IMR-90 (cell line): ENCODE measurements at places on chromosomes 7 and 10. TPM values are rescaled to one million over a fixed set of nuclear protein-coding genes. Genes with fewer than 3 reads are reported as not detected.

DNA sequence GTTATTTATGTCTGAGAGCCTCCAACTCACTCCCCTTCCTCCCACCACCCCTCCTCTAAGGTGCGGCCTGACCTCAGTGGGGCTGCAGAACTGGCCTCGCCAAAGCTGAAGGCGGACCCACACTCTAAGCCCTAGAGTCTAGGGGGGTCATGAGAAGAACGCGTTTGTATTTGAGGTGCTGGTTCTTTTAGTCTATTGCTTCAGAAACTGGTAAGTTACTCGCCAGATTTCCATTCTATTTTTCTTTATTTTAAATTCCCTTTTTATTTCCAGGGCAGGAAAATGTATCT, 357.5 kb downstream of the DNAJB6 start:
- H3K27me3 ChIP-seq: peaks cover 7% of the 10 kb centered on the region; the same call in 1 of the 2 replicates
- H3K4me1 ChIP-seq: no peaks in the 10 kb centered on the region
- no peak for DNase-seq
- H3K36me3 ChIP-seq: no peaks in the 10 kb centered on the region
- H3K27ac ChIP-seq: no peak overlapping the region
- no peak overlapping the region for H3K4me3 ChIP-seq

- H3K27me3 ChIP-seq: no peaks in the 10 kb centered on the region
- H3K4me1 ChIP-seq: no peaks in the 10 kb centered on the region
- H3K27ac ChIP-seq: no peak overlapping the region
- no peaks in the 10 kb centered on the region for H3K36me3 ChIP-seq
Measured at GRCh38 chr10:104850023-104850422, 208.9 kb downstream of the SORCS3 start.

DNA sequence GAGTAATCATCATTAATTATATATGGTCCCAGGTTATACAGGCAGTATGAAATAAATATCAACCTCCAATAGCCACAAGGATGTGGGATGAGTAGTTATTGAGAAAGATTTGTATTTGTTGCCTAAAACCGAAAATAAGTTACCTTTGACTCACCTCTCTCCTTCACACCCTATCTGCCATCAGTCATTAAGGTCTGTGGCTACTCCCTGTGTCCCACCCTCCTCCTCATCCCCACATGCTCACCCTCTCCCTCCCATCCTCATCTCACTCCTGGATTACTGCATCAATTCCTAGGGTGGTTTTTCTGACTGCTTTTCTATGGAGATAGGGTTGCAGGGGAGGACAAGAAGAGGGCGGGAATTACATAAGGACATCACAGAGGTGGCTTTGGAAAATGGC, 9.1 kb upstream of the GGCT start:
- no peak overlapping the region for H3K4me3 ChIP-seq
- H3K4me1 ChIP-seq: no peaks in the 10 kb centered on the region
- H3K27ac ChIP-seq: no peak overlapping the region
- no peaks in the 10 kb centered on the region for H3K36me3 ChIP-seq
- no peaks in the 10 kb centered on the region for H3K27me3 ChIP-seq

URGCP gene
- 24.4 and 25.5 TPM in 2 replicates for total RNA-seq

VSIR gene
- total RNA-seq: 5.0 and 5.3 TPM in 2 replicates

ZNF248 gene
- total RNA-seq: 5.7 and 6.7 TPM in 2 replicates

DNA sequence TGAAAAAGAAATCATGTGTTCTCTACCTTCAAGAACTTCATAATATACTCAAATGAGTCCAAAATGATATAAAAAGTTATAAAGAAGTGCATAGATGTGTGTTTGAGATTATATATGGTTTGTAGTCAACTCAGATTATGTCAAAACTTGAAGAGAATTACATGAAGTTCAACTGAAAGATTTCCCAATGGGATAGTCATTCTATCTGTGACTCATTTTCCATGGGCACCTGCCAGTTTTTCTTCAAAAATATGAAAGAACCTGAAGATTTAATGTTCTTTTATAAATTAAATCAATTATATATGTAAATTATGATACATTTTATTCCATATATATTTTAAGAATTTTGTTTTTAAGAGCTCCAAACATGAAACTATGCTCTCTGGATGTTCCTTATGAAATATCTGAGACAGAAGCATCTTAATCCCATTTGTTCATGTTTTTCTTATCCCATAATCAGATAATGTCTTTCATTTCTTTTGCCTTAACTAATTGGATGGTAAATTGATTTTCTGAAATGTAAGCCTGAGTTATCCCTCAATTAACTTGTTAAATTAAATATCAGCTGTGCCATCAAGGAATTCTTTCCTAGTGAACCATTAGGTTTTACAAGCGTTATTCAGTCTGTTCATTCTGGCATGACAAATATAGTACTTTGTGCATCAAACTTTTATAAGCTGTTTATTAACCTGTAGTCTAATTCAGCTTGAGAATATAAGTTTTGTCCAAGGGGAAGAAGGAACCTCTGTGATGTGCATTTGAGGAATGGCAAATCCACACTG, 387.1 kb downstream of the IPMK start:
- no peaks in the 10 kb centered on the region for H3K4me1 ChIP-seq
- no peak for DNase-seq
- no peak overlapping the region for H3K27ac ChIP-seq
- no peaks in the 10 kb centered on the region for H3K27me3 ChIP-seq

TMEM209 gene
- total RNA-seq: 11.1 and 11.3 TPM in 2 replicates

DNA sequence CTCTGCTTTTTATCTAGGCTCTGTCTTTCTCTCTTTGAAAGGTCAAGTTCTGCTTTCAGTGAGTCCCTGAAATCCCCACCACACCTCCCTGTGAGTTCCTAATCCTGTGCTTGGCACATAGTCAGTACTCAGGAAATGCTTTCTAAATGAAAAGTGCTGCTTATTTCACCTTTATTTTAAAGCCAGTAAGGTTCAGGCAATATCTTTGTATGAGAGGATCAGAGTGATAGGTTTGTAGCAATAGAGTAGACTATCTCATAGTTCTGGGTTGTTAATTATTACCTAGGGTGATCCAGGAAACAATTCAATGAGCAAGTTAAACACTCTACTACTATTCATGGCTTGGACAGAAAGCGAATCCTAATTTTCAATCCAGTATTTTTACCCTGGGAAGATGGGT, 7.4 kb upstream of the LAMB1 start:
- H3K27ac ChIP-seq: no peak overlapping the region
- no peaks in the 10 kb centered on the region for H3K27me3 ChIP-seq
- DNase-seq: no peak
- no peak overlapping the region for H3K4me3 ChIP-seq
- peaks cover 10% of the 10 kb centered on the region for H3K4me1 ChIP-seq
- H3K36me3 ChIP-seq: no peaks in the 10 kb centered on the region

CADPS2 gene
- total RNA-seq: 0.28 and 0.54 TPM in 2 replicates

DNA sequence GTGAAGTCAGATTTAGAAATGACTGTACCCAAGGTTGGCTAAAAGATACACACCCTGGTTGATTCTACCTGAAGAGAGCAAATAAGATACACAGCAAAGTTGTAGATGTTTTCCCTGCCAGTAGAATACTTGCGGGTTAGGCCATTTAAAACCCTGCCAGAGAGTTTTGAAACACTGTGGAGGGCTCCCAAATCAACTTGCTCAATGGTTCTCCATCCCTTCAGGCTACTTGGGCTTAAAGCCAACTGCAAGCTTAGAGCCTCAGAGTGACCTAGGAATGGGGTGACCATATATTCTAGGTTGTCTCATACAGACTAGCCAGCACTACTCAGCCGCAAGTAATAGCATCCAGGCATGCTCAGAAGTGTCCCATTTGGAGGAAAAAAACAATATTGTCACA, 10.0 kb downstream of the CAV1 start:
- no peak overlapping the region for H3K4me3 ChIP-seq
- no peak for DNase-seq
- H3K4me1 ChIP-seq: peaks cover 22% of the 10 kb centered on the region
- H3K27ac ChIP-seq: no peak overlapping the region
- H3K27me3 ChIP-seq: no peaks in the 10 kb centered on the region

DNA sequence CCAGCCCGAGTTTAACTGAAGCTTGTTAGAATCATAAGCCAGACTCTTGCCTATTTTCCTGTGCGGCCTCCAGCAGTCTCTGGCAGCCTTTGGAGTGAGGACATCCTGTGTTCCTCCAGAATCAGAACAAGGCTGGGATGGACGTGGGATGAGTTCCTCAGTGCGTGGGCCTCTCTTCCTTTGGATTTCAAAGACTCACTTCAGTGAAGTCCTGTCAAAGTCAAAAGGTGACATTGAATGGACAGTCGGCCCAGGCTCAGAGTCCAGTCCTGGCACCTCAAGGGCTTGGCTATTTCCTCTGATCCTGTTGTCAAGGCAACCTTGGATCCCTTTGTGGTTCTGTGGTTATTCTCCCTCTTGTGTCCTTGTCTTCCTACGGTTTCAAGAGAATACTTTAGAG, 21.4 kb upstream of the SMC3 start:
- no peak overlapping the region for H3K27ac ChIP-seq
- H3K4me3 ChIP-seq: no peak overlapping the region
- no peak for DNase-seq
- H3K27me3 ChIP-seq: peaks cover 2% of the 10 kb centered on the region; the same call in 1 of the 2 replicates
- no peaks in the 10 kb centered on the region for H3K36me3 ChIP-seq

DNA sequence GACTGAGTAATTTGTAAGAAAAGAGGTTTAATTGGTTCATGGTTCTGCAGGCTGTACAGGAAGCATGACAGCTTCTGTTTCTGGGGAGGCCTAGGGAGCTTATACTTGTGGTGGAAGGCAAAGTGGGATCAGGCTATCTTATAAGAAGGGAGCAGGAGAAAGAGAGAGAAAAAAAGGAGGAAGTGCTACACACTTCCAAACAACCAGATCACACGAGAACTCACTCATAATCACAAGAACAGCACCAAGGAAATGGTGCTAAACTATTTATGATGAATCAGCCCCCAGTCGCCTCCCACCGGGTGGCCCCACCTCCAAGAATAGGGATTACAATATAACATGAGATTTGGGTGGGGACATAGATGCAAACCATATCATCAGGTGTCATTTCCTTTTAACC, 89.1 kb upstream of the KCNMA1 start:
- no peaks in the 10 kb centered on the region for H3K27me3 ChIP-seq
- DNase-seq: no peak
- H3K36me3 ChIP-seq: no peaks in the 10 kb centered on the region
- H3K4me3 ChIP-seq: no peak overlapping the region

CTNNA3 gene
- 0.83 and 0.90 TPM in 2 replicates for total RNA-seq

C10orf143 gene
- 0.36 and 0.56 TPM in 2 replicates for total RNA-seq

GRCh38 chr10:77715088-77715487, 77.5 kb upstream of the KCNMA1 start:
- no peak overlapping the region for H3K27ac ChIP-seq
- H3K4me1 ChIP-seq: no peaks in the 10 kb centered on the region
- H3K4me3 ChIP-seq: no peak overlapping the region
- no peaks in the 10 kb centered on the region for H3K36me3 ChIP-seq
- H3K27me3 ChIP-seq: peaks cover 6% of the 10 kb centered on the region; the same call in 1 of the 2 replicates

DNA sequence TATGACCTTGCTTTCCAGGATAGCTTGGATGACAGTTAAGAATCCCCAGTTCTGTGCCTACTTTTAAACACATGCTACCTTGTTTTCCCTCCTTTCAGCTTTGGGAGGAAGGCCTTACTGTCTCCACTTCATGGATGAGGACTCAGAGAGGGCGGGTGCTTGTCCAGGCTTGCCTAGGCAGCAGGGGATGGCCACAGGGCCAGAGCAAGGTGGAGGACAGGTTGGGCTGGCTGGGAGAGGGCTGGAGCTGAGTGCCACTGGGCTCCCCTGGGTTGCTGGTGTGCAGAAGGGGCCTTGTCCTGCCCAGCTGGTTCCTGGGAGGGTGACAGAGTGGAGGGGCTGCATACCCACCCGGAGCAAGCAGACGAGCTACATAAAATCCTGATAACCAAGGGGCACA, 117.8 kb downstream of the GRK5 start:
- H3K4me1 ChIP-seq: peaks cover 14% of the 10 kb centered on the region
- H3K4me3 ChIP-seq: no peak overlapping the region
- H3K27me3 ChIP-seq: no peaks in the 10 kb centered on the region
- no peak overlapping the region for H3K27ac ChIP-seq
- peaks cover 39% of the 10 kb centered on the region; the same call in 1 of the 2 replicates for H3K36me3 ChIP-seq

SGMS1 gene
- total RNA-seq: 26.7 and 30.8 TPM in 2 replicates

ACBD7 gene
- 0.54 and 1.1 TPM in 2 replicates for total RNA-seq

ZPBP gene
- not detected in 2 replicates for total RNA-seq

GRCh38 chr7:157549612-157550299, 213.0 kb downstream of the DNAJB6 start:
- no peaks in the 10 kb centered on the region for H3K4me1 ChIP-seq
- H3K36me3 ChIP-seq: no peaks in the 10 kb centered on the region
- no peak overlapping the region for H3K4me3 ChIP-seq
- H3K27me3 ChIP-seq: no peaks in the 10 kb centered on the region
- DNase-seq: no peak
- H3K27ac ChIP-seq: no peak overlapping the region

FOXI2 gene
- not detected in 2 replicates for total RNA-seq

UBE2D4 gene
- total RNA-seq: 8.6 and 9.7 TPM in 2 replicates

GRCh38 chr10:114401195-114401791, 3.0 kb downstream of the AFAP1L2 start:
- DNase-seq: peak; percentile 49
- no peaks in the 10 kb centered on the region for H3K4me1 ChIP-seq
- H3K4me3 ChIP-seq: no peak overlapping the region
- H3K36me3 ChIP-seq: no peaks in the 10 kb centered on the region

- no peak overlapping the region for H3K4me3 ChIP-seq
- DNase-seq: no peak
- H3K4me1 ChIP-seq: no peaks in the 10 kb centered on the region
- peaks cover 4% of the 10 kb centered on the region; the same call in 1 of the 2 replicates for H3K27me3 ChIP-seq
- no peak overlapping the region for H3K27ac ChIP-seq
- H3K36me3 ChIP-seq: no peaks in the 10 kb centered on the region
Measured at GRCh38 chr7:42981601-42982000, 49.4 kb downstream of the MRPL32 start.

GRCh38 chr10:34240039-34240438, 575.1 kb downstream of the PARD3 start:
- no peaks in the 10 kb centered on the region for H3K36me3 ChIP-seq
- H3K27ac ChIP-seq: no peak overlapping the region
- H3K4me3 ChIP-seq: no peak overlapping the region
- peaks cover 5% of the 10 kb centered on the region for H3K4me1 ChIP-seq

SDHAF3 gene
- total RNA-seq: 6.1 and 12.8 TPM in 2 replicates

GRCh38 chr10:101301111-101301731, 52.7 kb upstream of the BTRC start:
- H3K27me3 ChIP-seq: peaks cover 73% of the 10 kb centered on the region
- H3K4me3 ChIP-seq: no peak overlapping the region
- H3K27ac ChIP-seq: no peak overlapping the region
- DNase-seq: peak; percentile 44

DNA sequence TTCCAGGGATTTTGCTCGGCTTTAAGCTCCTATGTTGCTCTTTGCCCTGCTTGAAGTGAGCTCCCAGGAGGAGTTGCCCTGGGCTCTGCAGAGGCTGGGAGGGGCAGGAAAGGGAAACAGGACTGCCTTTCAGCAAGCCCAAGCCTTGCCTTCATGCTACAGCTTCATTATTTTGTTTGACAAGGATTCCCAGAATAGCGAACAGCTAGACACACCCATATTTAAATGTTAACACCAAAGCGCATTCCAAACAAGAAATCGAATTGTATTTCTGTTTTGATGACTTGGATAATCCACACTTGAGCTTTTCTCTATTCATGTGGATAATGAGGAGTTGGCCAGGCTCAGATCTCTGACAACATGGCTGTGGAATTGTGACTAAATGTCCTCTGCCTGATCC, 6.3 kb downstream of the KIAA1217 start:
- H3K27me3 ChIP-seq: peaks cover 3% of the 10 kb centered on the region; the same call in 1 of the 2 replicates
- no peaks in the 10 kb centered on the region for H3K36me3 ChIP-seq
- peaks cover 2% of the 10 kb centered on the region; the same call in 1 of the 2 replicates for H3K4me1 ChIP-seq
- DNase-seq: no peak
- no peak overlapping the region for H3K27ac ChIP-seq
- H3K4me3 ChIP-seq: no peak overlapping the region

GRCh38 chr10:3554121-3554522, 230.9 kb downstream of the KLF6 start:
- no peak overlapping the region for H3K4me3 ChIP-seq
- peaks cover 2% of the 10 kb centered on the region for H3K4me1 ChIP-seq
- no peaks in the 10 kb centered on the region for H3K36me3 ChIP-seq
- no peaks in the 10 kb centered on the region for H3K27me3 ChIP-seq
- no peak overlapping the region for H3K27ac ChIP-seq
